Keratinocyte (primary cell): ENCODE measurements at places on chromosomes 2 and 18.

DNA sequence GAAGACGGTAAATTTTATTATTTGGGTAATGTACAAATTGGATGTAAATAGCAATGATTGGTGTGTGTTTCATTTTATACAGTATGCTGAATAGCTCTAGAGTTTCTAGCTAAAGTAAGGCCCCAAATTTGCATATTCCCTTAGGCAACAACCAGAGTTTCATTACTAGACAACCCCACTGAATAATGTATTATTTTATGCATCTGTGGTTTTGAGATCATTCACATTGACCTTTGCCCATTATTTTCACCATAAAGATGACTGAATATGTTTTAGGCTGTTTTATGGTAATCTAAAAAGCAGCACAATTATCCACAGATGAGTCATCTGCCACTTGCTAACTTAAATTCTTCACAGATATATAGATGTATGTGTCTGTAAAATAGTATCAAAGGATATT lies 44.5 kb upstream of the C2orf74 start:
- DNase-seq, result no peak

DNA sequence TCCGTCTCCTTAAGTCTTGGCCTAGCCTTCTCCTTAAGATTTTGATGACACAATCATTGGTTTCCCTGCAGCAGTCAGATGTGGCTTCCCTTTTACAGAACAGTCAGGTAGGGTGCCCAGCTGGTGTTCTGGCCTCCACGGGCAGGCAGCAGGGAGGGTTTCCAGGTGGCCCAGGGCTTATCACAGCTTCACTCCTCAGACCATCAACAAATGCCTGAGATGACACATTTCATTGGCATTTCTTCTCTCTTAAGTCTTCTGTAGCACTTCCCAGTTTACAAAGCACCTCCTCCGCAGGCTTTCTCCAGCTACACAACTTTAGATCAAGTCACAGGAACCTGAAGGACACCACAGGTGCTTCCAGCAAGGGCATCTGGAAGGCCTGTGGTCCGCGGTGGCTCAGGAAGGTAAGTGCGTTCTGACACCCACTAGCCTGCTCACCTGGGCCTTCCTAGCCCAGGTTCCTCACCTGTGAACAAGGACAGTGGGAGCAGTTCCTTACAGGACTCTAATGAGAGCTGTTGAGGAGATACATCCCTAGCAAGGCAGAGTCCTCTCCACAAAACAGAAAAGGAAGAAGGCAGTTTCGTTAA lies 37.6 kb downstream of the PTPN18 start:
- DNase-seq, result no peak

GRCh38 chr2:111227716-111228141 lies 107.0 kb downstream of the BCL2L11 start:
- DNase-seq, result no peak

GRCh38 chr2:55772109-55772980 lies 78.7 kb upstream of the PNPT1 start:
- no peak for DNase-seq

DNA sequence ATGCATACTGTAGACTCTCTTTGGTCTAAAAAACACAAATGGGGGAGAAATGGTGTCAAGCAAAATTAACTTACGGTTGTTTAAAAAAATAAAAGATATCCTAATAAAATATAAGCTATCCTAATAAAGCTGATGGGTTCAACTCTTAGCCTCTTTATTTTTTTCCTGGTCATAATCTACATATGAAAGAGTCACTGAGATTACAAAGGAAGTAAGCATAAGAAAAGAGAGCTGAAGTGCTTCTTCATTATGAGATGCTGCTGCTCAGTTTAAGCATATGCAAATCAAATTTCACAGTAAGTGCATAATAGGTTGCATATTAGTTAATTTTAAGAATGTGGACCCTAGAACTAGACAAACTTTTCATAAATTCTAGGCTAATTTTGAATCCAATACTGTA lies 59.9 kb upstream of the DNER start:
- DNase-seq, result no peak

DNA sequence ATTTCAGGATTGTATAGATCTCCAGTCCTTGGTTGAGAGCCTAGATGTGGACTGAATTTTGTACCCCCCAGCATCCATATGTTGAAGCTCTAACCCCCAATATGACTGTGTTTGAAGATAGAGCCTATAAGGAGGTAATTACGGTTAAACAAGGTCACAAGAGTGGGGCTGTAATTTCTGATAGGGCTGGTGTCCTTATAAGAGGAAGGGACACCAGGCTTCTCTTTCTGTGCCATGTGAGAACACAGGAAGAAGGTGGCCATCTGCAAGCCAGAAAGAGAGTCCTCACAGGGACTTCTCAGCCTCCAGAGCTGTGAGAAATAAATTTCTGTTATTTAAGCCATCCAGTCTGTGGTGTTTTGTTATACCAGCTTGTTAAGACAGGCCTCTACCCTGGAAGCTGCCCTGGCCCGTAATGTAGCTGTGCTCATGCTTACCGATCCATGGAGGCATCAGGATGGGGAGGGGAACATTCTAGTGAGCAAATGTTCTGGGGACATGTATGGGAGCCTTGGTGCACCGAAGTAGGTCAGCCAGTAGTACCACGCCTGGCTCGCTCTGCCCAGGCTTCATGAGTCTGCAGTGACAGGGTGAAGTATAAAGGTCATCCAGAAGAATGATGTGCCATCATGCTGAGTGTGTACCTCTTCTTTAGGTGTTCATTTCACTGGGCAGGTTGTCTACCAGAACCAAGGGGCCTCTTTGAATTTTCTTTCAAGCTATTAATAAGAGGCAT lies 16.1 kb downstream of the RASGRP3 start:
- DNase-seq, result no peak

- no peak for DNase-seq
These were observed 203.7 kb upstream of the DLGAP1 start for GRCh38 chr18:4658804-4659203.

- DNase-seq, result no peak
These were observed 20.2 kb upstream of the PAX3 start for GRCh38 chr2:222318712-222319585.

GRCh38 chr2:71455011-71455740 lies 1.8 kb downstream of the DYSF start:
- no peak for DNase-seq
